ENCODE measurements at places on chromosomes 6 and 20. TPM values are rescaled to one million over a fixed set of nuclear protein-coding genes. Genes with fewer than 3 reads are reported as not detected.

The HSPA12B gene
- 0.17 TPM for total RNA-seq

DNA sequence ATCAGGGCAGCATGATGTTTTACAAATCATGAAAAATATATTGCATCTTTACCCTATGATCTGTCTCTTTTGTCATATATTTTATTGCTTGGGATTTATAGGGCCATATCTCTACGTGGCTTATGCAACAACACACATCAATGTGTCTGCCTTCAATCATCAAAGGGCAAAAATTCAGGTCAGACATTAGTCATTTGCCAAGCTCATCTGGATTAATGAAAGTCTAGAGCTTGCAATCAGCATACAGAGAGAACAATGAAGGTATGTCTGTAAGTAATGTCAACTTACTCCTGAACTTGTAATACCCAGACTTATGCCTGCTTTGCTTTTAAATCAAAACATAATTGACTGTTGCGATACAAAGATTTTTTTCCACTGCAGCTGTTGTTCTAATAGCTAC lies 282.7 kb downstream of the HAO1 start:
- DNase-seq, result no peak

DNA sequence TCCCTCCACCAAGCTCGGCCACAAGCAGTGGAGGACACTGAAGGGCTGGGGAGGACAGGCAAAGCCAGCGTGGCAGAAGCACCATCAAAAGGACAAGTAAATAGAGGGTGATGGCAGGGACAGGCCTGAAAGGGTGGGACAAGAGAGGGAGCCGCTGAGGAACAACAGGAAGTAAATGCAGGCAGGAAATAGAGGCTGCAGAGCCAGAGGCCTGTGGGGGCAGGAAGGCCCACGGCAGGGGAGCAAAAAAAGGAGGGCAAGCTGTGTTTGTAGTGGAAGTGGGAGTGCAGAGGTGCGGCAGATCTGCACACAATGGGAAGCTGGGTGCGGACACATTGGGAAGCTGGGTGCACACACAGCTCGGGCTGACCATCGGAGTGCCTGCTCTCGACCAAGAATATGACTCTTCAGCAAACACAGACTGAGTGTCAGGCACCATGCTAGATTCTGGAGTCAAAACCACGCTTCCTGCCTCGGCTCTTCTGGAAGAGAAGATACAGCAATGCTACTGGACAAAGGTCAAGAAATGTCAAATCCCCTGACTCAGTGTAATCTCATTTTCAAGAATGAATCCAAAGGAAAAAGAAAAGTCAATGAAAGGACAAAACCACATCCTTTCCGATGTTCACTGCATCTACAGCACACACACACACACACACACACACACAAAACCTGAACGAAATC lies 40.4 kb upstream of the RAB22A start:
- DNase-seq, result no peak

- DNase-seq, result no peak
Measured at GRCh38 chr6:14241255-14242070, 123.9 kb downstream of the CD83 start.

- DNase-seq, result no peak
Measured at GRCh38 chr6:153367021-153367420, 235.9 kb upstream of the RGS17 start.

GRCh38 chr6:87182940-87183339 lies 27.6 kb downstream of the ZNF292 start:
- no peak for DNase-seq
